ENCODE measurements at places on chromosomes 2 and 18.

DNA sequence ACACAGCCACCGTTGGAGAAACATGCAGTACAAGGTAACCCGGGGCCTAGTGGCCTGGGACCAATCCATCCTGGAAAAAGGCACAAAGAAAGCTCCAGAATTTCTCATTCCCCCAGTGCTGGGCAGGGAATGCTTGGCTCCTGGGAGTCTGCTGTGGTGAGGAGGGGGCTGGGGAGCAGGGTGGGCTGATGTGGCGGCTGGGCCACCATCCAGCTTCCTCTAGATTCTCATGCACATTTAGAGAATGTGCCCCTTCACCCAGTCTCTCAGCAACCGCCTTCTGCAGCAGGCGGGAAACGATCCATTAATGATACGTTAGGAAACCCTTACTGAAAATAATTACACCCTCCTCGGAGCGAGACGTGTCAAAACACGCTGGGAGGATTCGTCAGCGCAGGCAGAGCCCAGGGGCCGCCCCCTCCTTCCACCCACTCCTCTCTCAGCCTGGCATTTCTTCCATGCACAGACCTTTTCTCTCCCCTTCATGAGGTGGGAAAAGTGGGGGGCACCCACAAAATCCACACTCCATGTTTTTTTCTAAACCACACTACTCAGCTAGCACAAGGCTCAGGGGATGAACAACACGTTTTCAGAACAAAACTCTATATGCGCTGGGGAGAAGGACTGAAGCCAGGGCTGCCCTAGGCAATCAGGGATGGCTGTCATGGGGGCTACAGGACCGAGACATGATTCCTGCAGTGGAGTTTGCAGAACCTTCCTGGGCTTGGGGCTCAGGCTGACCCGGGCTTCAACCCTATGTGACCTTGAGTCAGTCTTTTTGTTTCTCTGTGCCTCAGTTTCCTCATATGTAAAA, 56.1 kb upstream of the SMAD7 start:
- DNase-seq: no peak

DNA sequence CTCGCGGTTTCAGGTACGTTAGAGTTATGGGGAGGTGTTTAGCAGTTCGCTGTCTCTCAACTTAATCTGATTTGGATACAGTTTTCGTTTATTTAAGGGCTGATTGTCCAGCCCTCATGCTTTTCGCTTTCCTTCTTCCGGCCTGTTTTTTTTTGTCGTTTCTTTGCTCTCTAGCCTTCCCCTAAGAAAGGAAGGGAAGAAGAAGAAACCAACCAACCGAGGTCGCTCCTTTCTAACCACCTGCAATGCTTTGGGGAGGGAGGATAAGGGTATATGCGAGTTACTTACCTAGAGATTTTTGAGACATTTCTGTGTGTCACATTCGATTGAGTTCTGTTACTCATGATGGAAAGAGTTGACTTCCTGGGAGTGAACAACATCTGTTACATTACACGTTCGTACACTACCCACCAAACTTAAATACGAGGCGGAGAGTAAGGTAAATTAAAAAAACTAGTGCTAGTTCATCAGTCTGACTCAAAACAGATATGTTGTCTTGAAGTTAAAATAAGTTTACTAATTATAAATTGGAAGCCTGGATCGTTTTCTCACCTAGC, 918 bp downstream of the EIF5B start:
- no peak for DNase-seq

DNA sequence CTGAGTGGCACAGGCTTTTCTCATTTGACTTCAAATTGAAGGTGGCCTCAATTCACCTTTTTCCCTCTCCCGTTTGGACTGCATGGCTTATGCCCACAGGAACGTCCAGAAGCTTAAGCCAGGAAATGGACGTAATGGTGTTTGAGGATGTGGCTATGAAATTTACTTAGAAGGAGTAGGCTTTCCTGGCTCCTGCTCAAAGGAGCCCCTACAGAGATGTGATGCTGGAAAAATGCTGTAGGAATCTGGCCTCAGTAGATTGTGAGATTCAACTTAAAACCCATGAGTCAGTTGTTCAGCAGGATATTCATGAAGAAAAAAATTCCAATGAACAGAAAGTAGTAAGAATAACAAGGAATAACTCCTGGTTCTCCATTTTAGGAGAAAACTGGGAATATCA, 129.0 kb downstream of the ICOS start:
- no peak for DNase-seq

GRCh38 chr2:221572821-221573429, 821 bp upstream of the EPHA4 start:
- DNase-seq: peak; percentile 7

DNA sequence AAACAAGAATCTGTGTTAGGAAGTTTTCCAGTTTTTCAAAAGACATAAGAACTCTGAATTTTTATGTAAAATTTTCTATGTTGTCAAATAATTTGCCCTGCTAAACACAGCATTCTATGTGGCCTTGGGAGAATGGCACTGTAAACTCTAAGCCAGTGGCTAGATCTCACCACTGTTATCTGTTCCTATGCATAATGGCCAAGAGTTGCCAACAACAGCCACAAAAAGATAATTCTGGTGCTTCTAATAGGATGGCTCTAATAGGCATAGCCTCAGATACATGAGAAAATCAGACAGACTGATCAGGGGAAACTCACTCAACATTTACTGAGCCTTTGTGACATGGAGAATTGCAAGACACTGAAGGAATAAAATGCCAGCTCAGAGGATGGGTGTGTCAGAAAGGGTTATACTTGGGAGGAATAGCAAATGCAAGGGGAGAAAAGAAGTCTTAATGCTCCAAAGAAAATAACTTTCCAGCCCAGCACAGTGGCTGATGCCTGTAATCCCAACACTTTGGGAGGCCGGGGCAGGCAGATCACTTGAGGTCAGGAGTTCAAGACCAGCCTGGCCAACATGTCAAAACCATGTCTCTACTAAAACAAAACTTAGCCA, 63.7 kb downstream of the COBLL1 start:
- DNase-seq: no peak

DNA sequence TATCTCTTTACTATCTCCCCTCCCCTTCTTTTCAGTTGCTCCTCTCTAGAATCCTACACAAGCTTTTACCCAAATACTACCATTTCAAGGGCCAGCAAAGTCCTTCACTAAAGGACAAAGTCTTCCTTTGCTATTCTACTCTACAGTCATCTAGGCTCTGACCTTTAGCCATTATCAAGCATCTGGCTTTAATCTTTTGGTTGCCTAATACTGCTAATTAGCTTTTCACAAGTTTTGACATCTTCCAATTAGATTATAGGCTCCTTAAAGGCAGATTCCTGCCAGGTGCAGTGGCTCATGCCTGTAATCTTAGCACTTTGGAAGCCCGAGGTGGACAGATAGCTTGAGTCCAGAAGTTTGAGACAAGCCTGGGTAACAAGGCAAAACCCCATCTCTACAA, 194.4 kb downstream of the SH3BP4 start:
- no peak for DNase-seq

DNA sequence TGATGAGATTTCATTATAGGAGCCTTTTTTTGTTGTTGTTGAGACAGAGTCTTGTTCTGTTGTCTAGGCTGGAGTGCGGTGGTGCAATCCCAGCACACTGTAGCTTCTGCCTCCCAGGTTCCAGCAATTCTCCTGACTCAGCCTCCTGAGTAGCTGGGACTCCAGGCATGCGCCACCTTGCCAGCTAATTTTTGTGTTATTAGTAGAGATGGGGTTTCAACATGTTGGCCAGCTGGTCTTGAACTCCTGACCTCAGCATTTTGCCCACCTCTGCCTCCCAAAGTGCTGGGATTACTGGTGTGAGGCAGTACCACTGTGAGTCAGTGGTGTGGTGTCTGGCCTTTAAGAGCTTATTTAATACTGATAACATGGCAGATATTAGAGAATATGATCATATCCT, 60.1 kb downstream of the MOB4 start:
- DNase-seq: no peak

- peak; percentile 60 for DNase-seq
Measured at GRCh38 chr2:105746177-105747080, 1.7 kb downstream of the NCK2 start.

GRCh38 chr2:35973737-35974132, 381.8 kb upstream of the CRIM1 start:
- no peak for DNase-seq

- no peak for DNase-seq
Measured at GRCh38 chr2:171318463-171318934, 115.3 kb downstream of the METTL8 start.

DNA sequence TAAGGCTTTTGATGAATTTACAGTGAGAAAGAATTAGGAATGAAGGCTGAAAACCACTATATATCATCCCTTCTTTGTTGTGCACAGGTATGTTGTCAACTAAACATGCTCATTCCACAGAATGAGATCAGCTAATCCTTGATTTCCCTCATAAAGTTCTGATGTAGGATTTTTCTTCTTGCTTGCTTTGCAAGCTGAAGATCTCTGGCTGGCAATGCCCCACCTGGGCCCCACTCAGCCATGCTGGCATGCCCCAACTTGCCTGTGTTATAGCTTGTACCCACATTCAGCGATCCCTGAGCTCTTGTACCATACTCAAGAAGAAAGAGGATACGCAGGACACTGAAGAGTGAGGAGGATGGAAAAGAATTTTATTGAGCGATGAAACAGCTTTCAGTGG, 18.0 kb upstream of the SERPINB11 start:
- DNase-seq: no peak

GRCh38 chr18:76806301-76806700, 16.1 kb upstream of the ZNF236 start:
- no peak for DNase-seq

DNA sequence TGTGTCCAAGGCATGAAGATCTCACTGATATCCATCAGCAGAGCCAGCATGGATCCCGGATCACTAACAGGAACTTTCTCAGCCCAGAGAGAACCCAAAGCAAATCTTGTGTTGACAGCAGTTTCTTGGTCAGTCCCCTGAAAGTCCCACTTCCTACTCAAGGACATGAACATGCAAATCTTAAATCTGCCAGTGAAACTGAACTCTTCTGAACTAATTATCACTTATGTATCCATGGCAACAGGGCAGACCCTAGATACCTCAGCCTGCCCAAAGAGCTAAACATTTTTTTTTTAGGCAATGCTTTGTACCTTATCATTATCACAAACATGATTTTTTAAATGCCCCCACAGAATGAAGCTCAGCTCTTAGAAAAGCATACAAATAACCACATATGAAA, 127.8 kb upstream of the DDX18 start:
- no peak for DNase-seq

DNA sequence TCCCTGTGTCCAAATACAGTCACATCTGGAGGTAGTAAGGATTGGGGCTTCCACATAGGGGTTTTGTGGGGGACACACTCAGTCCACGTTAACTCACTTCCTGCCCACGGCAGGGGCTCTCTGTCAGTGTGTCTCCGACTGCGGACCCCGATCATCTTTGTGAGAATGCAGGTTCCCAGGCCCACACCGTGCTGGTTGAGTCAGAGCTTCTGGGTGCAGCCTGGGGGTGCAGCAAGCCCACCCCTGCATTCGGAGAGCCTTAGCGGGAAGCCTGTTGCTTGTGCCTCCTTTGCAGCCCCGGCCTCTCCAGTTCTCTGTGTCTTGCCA, 28.0 kb downstream of the HPCAL1 start:
- DNase-seq: no peak

DNA sequence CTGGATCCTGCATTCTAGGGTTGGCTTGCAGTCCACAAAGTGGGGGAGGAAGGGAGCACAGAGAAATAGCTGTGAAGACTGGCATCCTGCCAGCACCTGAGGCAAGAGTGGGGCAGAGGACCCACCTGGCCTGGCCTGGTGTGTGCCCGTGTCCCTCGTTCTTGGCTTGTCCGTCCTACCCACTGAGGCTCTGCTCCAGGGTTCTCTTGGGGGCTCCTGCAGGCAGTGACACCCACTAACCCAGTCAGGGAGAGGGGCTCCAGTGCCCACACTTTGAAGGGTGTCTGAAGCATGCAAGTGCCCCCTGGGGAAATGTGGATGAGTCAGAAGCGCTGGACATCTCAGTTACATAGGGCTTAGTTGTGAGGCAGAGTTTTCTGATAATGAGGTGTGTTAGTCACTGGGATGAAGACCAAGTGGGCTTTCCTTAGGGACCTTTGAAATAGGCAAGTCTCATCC, 79.4 kb downstream of the SLC4A3 start:
- no peak for DNase-seq

Data from T-cell (primary cell).